Colonic mucosa (tissue), 4 donors: ENCODE measurements at places on chromosomes 7 and 10.

DNA sequence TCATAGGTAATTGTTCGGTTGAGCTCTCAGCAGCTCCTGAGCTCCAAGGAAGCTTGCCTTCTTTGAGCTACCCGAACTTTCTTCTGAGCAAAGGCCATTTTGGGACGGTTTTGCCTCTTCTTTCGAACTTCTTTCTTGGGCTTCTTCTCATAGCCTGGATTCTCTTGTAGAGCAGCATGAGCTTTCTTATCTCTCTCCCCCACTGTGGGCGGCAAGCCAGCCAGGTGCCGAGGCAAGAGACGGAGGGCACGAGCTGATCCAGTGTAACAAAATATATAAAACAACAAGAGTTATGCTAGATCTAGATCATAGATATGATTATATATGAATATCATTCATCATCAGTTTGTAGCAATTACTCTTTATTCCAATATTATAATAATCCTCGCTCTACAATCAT is 16.5 kb upstream of the KNDC1 start:
- DNase-seq = no peak

DNA sequence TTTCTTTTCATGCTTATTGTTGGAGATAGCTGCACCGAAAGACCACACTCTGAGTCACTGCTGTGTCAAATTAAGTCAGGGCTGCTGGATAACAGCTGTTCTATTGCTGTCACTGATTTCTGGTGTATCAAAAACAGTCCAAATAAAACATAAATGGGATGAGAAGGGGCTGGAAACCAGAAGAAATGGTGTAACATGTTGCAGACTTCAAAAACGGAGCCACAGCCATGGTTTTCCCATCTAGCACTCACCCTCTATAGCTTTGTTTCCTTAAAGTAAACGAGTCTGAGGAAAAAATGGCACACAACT is 103.3 kb upstream of the DIP2C start:
- DNase-seq = no peak

DNA sequence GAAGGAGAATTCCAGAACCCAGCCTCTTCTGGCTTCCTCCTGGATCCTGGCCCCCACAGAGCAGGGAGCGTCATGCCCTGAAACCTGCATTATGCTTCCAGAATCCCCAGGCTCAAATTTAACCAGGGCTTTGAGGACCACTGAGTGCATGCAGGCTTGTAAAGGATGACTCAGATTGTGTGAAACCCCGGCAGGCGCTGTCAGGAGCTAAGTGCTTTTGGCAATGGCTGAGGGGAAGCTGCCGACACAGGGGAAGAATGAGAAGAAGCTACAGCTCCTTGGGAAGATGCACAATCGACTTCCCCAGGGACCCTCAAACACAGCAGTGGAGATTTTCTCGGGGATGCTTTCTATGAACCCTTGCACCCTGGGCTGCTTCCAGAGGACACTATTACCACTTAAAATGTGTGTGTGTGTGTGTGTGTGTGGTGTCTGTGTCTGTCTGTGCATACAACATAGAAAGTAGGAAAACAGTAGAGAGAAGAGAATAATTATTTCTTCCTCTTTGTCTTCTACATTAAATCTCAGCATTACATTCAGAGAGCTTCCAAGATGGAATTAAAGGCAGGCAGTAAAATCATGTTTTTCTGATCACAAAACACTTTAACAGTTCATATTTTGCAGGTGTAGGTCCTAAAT is 183.5 kb upstream of the INHBA start:
- DNase-seq = peak; percentile 50

- no peak for DNase-seq
Measured at GRCh38 chr10:13970957-13971353, 359.8 kb downstream of the FRMD4A start.

- DNase-seq = peak; percentile 79
Measured at GRCh38 chr10:58266826-58267712, 625 bp downstream of the IPMK start.

GRCh38 chr10:132146271-132146671 is 40.5 kb upstream of the DPYSL4 start:
- DNase-seq = no peak

DNA sequence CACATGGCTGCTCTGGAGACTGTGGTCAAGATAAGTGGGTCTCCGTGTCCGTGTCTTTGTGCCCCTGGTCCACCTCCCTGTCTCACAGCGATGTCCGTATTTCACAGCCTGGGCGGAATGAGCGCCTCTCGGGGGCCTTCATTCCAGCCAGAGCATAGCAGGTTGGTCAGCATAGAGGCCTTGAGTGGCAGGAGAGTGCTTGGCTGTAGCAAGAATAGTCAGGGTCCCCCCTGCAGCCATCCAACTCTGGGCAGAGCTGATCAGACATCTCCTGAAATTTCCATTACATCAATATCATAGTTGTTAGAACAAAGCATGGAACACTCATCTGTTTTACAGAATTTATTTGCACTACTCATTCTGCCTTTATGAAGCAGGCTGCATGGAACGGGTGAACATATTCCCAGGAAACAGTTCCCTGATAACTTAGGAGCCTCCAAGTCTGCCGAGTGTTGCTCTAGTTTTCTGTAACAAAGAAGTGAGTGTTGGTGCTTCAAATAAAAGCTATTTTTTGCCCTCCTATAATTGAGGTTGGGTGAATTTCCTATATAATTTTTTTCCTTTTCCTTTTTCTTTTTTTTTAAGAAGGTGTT is 255.3 kb downstream of the INHBA start:
- DNase-seq = no peak

- peak; percentile 64 for DNase-seq
Measured at GRCh38 chr10:88386204-88386788, 196.8 kb downstream of the RNLS start.

DNA sequence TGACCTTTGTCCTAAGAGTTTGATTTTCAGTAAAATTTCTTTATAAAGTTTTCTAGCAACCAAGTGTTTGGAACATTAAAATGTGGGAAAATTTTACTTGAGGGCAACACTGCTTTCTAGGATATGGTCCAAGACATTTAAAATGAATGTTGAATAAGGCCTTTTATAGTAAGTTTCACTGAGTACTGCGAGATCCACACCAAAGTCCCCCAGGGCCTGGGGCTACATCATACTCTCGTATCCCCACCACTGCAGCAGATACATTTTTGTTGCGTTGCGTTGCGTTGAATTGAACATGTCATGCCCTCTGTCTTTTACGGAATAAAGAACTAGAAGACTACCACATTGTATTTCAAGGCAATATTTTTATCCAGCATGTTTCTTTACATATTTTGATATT is 44.5 kb downstream of the PRTFDC1 start:
- no peak for DNase-seq
